Stimulated activated CD4-positive, alpha-beta T cell treated with anti-CD3 and anti-CD28 coated beads, TNF-alpha, amount 100 ng/mL, for 24 hours (primary cell): ENCODE measurements at places on chromosomes 2 and 18.

DNA sequence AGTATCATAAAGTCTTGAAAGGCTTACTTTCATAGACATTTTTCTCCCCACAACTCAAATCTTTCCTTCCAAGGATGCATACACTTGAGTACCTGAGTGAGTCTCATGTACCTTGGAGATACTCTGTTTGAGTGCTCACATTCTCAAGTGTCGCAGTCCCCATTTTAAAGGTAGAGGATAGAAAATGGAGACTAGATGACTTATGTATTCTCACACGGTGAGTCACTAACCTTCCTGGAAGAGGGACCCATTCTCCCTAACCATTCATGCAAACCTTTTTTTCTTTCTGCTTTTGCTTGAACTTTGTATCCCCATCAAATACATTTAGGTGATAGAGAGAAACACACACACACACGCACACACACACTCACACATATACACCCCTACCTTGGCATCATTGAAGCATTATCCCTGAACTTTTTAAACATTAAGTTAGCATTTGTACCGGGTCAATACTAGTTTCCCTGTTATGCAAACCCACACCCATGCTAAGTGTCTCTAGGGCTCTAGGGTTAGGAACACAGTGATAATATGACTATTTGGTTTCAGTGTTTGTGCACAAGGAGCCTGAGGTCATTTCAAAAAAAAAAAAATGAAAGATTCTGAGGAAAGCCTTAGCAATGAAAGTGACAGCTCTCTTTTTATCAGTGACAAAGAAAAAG, 236.2 kb downstream of the IKZF2 start:
- no peak for DNase-seq

DNA sequence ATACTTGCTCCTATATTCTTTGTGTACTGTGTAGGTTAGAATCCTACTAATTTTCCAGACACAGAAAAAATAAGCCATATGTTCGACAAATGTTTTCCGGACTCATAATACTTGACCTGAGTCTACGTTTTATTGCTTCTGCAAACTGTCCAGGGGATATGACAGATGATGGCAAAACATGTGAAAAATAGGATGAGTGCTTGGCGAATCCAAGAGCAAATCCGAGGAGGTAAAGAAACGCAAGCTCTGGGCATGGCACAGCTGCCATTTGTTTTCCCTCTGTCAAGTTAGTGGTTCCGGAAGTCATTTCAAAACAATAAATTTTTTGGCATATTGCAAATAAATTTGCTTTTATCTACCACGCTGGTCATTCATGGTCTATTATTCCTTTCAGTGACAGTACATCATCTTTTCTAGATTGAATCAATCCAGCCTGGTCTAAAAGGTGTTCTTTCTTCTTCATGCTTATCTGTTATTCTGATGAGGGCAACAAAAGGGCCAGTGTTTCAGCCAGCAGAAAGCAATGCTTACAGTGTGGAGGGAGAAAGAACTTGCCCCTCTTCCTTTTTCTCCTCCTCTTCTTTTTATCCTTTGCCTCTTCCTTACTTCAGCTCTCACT, 476.1 kb upstream of the SOX11 start:
- no peak for DNase-seq

DNA sequence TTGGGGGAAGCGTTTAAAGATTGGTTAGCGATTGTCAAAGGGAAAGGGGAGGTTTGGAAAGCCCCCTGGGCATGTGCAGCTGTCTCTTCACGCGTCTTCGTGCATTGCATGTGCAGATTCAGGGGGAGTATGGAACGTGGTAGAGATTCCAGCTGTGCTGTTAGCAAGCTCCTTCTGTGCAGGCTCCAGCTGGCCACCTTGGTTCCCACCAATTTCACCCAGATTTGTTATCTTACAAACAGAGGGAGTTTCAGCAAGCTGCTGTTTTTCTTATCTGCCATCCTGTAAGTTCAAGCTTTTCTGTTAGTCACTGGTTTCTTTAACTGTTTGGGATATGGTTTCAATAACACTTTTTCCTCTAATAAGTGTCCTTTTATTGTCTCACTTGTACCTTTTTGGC, 30.4 kb downstream of the FARP2 start:
- no peak for DNase-seq

DNA sequence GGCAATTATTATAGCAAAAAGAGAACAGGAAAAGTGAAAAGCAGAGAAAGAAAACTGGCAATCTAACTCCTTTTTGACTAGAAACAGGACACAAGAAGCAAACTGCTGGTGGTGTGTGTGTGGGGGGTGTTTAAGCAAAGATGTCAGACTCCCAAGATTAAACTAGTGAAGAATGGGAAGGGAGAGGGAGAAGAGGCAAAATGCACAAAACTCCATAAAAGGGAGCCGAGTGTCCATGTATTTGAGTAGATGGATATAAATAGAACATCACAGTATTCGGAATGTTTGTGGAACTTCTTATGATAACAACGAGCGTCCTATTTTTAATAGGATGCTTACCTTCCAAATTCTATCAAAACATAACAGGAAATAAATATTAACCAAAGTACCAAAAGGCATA, 179.8 kb upstream of the TRIB2 start:
- DNase-seq, result no peak
